Glomerular endothelial cell (primary cell): ENCODE measurements at places on chromosomes 3 and 15. TPM values are rescaled to one million over a fixed set of nuclear protein-coding genes. Genes with fewer than 3 reads are reported as not detected.

DNA sequence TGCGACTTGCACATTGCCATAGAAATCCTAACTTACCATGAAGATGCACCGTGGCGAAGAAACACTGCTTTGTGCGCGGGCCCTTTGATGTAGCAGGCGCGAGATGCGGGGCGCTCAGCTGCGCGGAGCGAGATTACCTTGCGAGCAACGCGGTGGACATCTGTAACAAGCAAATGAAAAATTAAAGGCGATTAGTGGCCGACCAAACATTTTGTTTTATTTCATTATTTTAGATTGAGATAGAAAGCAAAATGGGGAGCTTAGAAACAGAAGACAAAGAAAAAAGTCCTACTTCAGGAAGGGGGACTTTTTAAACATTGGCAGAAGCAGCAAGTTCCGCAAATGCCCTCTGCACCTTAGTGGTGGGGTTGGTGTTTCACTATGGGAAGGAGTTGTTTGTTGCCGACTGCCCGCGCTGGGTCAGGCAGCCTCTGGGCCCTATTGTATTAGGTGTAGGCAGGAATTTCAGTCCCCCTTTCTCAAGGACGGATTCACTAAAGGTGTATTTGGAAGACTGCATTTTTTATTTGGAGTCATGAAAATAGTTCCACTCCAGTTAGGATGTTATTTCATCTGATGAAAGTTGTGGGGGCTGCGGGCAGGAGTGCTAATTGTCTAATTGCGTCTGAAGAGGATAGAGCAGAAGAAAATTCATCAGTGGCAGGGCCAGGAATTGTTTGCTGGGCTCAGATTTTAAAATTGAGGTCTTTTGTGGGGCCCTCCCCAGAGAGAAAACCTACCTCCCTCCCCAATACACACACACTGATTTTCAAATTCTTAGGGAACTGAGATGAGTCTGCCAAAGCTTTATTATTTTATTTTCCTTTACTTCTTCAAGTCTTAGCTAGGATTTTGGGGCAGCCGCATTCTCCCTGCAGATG, 17.4 kb downstream of the ZIC4 start:
- DNase-seq, result no peak

DNA sequence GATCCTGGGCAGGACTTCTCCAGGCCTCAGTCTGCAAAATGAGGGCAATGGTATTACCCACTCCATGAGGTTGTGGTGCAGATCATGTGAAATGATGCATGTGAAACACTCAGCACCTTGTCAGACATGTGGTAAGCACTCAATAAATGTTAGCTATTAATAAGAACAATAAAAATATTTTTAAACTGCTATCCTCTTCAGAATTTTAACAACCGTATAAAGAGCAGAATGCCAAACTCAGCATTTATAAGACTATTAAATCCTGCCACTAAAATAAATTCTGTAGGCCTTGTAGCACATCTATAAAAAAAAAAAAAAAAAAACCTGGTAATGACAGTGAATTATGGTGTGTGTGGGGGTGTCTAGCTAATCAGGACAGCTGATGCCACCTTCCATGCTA, 213.9 kb upstream of the UMPS start:
- no peak for DNase-seq

EXOSC7 gene
- total RNA-seq, result 43.0 and 50.0 TPM in 2 replicates

DNA sequence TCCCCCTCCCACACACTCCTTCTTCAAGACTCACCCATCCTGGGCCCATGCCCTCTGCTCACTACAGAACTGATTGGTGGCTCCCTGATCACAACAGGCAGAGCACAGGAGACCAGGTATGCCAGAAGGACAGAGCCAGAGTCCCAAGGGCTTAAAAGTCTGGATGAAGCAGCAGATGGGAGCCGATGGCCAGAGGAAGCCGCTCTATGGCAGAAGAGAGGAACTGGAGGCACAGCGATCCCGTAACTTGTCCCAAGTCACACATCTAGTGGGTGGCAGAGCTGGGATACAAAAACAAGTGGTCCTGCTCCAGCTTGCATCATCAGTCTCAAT, 20.7 kb downstream of the ITGA11 start:
- no peak for DNase-seq

NDUFB5 gene
- total RNA-seq, result 79.6 and 119 TPM in 2 replicates

DNA sequence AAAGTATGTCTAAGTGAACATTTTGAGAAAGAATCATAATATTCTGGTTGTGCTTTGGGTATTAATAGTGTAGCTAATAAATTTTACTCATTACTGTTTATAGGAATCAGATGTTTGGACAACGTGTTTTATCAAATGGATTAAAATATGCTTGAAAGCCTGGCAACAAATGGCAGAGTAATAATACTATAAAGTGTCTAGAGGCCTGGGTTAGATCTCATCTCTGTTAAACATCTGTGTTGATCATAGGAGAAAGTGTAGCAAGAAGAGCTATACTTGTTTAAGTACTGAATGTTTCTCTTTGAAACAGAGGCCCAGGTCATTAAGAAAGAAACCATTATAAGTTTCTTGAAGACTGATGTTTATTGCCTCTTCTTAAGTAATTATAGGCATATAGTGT, 30.5 kb downstream of the VPS8 start:
- DNase-seq, result no peak

- no peak for DNase-seq
Measured at GRCh38 chr3:38085943-38086324, 46.9 kb downstream of the DLEC1 start.

DNA sequence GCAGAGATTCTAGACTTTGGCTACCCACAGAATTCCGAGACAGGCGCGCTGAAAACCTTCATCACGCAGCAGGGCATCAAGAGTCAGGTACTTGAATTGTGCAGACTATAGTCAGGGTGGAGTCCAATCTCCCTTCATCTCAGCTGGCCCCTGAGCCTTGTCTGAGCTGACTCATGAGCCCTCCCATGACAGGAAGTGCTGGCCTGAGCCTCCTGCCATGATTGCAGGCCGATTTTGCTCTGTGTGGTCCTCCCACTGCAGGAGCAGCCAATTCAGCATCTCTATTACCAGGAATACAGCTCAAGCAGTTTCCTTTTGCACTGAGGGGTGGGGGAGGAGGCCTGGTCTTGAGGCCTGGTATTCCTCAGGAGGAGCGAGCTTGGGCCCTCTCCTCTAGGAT, 5.5 kb downstream of the AP2M1 start:
- no peak for DNase-seq

DNA sequence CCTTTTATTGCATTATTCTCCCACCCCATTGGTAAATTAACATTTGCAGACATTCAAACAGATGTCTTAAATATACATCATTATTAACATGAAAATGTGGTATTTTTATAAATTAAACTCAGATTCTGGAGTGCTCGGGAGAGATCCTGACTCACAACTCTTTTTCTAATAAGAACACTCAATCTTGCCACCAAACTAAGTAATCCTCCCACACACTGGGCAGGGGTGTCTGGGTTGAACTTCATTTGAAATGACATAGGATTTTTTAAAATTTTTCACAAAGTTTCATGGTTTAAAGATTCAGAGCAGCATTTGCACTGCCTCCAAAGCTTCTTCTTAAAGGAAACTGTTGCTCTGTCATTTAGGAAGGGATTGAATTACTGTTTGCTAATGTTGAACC, 754.3 kb downstream of the MECOM start:
- no peak for DNase-seq

LRTM1 gene
- total RNA-seq, result not detected in 2 replicates

- no peak for DNase-seq
Measured at GRCh38 chr3:134341389-134341788, 32.9 kb downstream of the AMOTL2 start.

DNA sequence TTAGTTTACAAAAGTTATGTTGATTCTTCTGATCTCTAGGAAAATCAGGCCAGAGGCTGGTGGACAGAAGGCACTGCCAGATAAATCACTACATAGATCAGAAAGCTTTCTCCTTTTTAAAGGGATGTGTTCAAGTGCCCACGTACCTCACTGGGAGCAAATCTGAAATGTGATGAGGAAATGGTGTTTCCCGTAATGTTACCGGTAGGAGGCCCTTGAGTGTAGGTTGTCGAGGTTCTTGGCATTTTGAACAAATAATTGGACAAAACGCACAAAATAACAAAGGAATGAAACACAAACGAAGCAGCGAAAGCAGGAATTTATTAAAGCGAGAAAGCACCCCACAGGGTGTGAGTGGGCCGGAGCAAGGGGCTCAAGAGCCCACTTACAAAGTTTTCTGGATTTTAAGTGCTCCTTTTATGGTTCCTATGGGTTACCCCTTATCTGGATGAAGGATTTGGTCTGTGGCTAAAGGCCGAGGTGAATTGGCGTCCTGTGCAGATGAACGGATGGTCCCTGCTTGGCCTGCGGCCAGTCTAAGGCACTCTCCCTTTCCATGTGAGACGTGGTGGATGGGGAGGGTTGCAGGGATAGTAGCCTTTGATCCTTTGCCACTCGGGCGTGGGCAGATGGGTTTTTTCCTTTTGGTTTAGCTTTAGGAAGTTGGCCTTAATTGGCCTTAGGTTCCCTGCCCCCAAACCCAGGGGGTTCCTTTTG, 1.0 kb downstream of the SNX1 start:
- no peak for DNase-seq

ZNF502 gene
- total RNA-seq, result 2.6 and 3.2 TPM in 2 replicates

DNA sequence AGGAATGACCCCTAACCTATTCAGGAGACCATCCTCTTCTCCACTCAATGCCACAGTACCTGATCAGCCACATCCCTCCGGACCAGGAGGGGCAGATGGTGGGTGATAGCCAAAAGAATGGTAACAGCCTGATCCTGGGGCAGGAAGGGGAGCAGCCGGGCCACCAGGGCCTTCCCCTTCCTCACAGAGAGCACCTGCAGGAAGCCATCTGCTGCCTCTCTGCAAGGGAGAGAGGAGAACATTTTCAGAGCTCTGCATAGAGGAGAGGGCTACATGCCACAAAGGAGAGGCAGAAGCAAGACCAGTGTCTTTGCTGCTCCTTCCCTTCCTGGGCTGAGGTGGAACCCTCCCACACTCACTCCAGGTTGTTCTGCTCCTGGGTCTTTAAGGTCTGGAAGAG, 5.5 kb upstream of the SPG11 start:
- no peak for DNase-seq

DNA sequence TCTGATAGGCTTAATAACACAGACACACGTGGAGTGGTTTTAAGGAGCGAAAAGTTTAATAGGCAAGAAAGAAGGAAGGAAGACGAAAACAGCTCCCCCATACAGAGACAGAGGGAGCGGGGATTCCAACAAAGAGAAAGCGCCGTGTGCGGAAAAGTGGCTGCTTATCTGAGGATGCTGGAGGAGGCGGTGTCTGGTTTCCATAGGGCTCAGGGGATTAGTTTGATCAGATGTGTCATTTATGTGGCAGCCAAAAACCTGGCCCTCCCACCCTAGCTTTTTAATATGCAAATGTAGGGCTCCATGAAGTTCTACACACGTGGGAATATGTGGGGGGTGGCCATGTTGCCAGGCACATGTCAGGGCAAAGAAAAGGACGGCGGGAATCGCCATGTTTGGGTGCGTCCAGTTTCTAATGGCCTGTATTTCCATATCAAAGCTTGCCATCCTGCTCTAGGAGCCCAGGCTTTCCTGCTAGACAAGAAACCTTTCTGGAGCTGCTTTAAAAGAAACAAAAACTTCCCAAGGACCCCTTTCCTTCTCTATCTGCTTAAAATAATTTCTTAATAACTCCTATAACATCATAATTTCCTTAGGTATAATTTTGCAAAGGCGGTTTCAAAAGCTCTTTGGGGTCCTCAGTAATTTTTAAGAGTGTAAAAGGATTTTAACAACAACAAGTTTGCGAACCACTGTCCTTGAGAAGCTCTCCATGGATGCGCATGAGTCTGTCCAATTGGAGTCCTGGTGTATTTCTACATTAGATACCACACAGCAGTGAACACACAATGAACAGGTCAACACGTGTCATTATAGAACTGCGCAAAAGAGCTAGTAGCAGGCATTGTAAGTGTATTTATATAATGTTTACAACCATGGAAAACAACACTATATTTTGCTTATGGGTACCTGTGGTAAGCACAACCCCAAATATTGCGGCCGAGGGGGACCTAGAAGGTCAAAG, 622 bp upstream of the ZNF589 start:
- no peak for DNase-seq

DNA sequence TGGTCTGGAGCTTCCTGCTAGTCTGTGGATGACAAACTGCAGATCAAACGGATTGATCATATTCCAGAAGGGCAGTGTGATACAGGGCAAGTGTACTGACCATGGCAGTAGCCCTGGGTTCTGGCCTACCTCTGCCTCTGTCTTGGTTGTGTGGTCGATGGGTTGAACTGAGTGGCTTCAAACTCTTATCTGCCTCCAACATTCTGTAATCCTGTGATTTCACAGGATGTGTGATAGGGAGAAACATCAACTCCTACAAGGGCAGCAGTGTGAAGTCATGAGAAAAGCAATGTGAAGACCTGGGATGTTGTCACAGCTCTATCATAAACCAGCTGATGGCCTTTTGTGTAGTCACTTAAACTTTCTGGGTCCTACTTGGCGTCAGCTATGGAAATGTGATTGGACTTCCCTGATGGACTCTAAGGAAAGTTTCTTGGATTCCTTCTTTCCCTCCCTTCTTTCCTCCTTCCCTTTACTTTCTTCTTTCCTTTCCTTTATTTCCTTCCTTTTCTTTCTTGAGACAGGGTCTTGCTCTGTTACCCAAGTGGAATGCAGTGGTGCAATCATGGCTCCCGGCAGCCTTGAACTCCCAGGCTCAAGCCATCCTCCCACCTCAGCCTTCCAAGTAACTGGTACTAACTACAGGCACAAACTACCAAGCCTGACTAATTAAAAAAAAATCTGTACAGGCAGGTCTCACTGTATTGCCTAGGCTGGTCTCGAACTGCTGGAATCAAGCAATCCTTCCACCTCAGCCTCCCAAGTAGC, 114.8 kb downstream of the BBX start:
- no peak for DNase-seq

NR2E3 gene
- total RNA-seq, result 0.10 and 0.41 TPM in 2 replicates

DNA sequence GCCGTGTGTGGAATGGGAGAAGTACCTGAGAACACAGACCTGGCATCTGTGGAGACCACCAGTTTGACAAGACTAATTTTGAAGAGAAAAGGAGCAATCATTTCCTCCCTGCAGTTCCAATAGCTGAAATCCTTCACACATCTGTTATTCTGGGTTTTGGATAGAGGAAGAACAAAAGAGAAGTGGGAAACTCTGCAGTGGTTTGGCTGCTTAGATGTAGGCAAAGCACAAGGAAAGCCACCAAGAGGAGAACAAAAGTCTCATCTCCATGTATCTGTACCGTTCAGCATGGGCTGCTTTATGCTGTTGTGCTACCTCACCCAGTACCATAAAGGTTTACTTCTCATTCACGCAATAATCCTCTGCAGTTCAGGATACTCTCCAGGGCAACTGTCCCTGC, 153.1 kb upstream of the COL8A1 start:
- no peak for DNase-seq

- DNase-seq, result no peak
Measured at GRCh38 chr3:5197022-5197421, 9.5 kb downstream of the EDEM1 start.

- peak; percentile 77 for DNase-seq
Measured at GRCh38 chr3:111768571-111769100, 90.4 kb upstream of the PHLDB2 start.

GRCh38 chr15:67807141-67807540, 18.2 kb upstream of the SKOR1 start:
- DNase-seq, result no peak

- no peak for DNase-seq
Measured at GRCh38 chr3:14647976-14648955, 3.3 kb upstream of the CCDC174 start.

DOCK3 gene
- total RNA-seq, result 0.19 and 0.29 TPM in 2 replicates
